Neural crest cell (in vitro differentiated cells): ENCODE measurements at places on chromosomes 6 and 20. TPM values are rescaled to one million over a fixed set of nuclear protein-coding genes. Genes with fewer than 3 reads are reported as not detected.

GRCh38 chr6:15129887-15130286 lies 116.0 kb upstream of the JARID2 start:
- no peak for DNase-seq
- no peak overlapping the region for H3K27ac ChIP-seq
- H3K4me1 ChIP-seq = no peaks in the 10 kb centered on the region
- no peak overlapping the region for H3K4me3 ChIP-seq

GRCh38 chr20:58888521-58889333 lies 36.2 kb downstream of the GNAS start:
- no peak overlapping the region for H3K27ac ChIP-seq
- peaks cover 7% of the 10 kb centered on the region for H3K36me3 ChIP-seq

DNA sequence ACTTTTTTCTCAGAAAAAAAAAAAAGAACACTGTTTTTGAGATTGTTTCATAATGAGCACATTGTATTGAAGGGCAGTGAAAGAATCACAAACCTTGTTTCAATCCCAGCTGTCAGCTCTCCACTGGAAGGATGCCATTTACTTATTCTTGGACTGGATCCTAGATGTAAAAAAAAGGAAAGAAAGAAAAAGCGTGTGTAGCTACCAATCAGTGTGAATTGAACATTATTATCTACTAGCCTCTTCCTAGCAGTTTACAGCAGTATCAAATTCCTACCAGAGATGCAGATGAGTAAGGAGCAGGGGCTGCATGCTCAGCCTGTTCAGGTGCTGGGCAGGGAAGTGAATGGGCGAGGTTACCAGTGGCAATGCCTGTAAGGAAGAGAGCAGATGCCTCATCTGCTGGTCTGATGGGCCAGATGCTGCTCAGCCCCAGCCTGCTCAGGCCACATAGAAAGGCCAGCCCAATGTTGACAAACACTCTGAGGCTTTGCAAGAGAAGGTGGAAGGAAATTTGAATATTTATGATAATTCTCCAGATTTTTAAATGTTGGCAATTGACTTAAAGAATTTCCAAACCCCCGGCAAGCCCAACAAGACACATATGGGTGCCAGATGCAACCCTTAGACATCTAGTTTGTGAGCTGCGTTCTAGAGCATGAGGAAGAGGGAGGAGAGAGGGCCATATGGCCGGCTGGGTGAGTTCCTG lies 189.5 kb downstream of the IBTK start:
- H3K4me1 ChIP-seq = peaks cover 10% of the 10 kb centered on the region
- H3K27me3 ChIP-seq = no peaks in the 10 kb centered on the region
- H3K36me3 ChIP-seq = no peaks in the 10 kb centered on the region
- H3K27ac ChIP-seq = no peak overlapping the region

GRCh38 chr6:158381214-158381613 lies 68.9 kb downstream of the TULP4 start:
- no peak overlapping the region for H3K4me3 ChIP-seq
- DNase-seq = no peak
- H3K27ac ChIP-seq = no peak overlapping the region

DNA sequence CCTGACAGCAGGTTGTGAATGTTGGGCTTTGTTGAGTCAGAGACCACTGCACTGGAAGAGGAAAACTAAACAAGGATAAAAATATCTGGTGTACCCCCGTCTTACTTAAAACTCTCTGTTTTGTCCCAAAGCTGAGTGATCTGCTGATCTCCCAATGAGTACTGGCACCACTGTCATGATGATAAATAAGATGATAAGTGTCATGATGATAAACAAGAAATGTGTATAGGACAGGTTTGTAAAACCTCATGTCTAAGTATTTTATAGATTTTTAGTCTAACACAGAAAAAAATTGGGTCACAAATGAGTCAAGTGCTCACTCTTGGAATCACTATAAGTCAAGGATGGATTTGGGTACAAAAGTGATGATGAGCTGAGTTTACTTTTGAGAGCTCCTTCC lies 8.5 kb upstream of the SIM1 start:
- no peaks in the 10 kb centered on the region for H3K4me1 ChIP-seq
- no peak overlapping the region for H3K4me3 ChIP-seq
- no peak for DNase-seq

DNA sequence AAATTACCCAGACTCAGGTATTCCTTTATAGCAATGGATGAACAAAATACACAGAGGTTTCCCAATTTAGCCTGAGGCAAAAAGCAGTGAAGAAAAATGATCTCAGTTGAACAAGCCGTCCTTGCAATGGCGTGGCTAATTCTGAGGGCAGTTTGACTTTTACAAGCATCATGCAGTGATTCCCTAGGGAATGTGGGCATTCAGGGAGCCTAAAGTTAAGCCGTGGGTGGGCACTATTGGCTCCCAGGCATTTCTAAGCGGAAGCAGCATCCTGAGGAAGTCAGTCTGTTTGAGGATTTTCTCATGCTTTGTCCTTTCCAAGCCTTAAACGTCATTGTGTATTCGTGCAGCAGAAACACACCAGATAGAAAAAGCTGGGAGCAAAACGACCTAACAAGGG lies 133.9 kb downstream of the MYLK4 start:
- DNase-seq = no peak
- no peaks in the 10 kb centered on the region for H3K4me1 ChIP-seq

The TP53TG5 gene
- total RNA-seq = not detected in 2 replicates

The FAM209B gene
- 0.55 TPM in 1 of 2 replicates, not detected in the other for total RNA-seq

The CPXM1 gene
- total RNA-seq = 200 and 218 TPM in 2 replicates

GRCh38 chr6:111681860-111682259 lies 76.2 kb upstream of the TRAF3IP2 start:
- no peak for DNase-seq
- no peak overlapping the region for H3K27ac ChIP-seq
- H3K4me3 ChIP-seq = no peak overlapping the region
- H3K36me3 ChIP-seq = peaks cover 20% of the 10 kb centered on the region

GRCh38 chr6:148271711-148272439 lies 70.8 kb upstream of the SASH1 start:
- no peaks in the 10 kb centered on the region for H3K36me3 ChIP-seq
- no peak overlapping the region for H3K4me3 ChIP-seq
- DNase-seq = no peak

The PABPC1L gene
- 75.0 and 78.6 TPM in 2 replicates for total RNA-seq

The ALDH8A1 gene
- total RNA-seq = 0.58 and 1.2 TPM in 2 replicates

DNA sequence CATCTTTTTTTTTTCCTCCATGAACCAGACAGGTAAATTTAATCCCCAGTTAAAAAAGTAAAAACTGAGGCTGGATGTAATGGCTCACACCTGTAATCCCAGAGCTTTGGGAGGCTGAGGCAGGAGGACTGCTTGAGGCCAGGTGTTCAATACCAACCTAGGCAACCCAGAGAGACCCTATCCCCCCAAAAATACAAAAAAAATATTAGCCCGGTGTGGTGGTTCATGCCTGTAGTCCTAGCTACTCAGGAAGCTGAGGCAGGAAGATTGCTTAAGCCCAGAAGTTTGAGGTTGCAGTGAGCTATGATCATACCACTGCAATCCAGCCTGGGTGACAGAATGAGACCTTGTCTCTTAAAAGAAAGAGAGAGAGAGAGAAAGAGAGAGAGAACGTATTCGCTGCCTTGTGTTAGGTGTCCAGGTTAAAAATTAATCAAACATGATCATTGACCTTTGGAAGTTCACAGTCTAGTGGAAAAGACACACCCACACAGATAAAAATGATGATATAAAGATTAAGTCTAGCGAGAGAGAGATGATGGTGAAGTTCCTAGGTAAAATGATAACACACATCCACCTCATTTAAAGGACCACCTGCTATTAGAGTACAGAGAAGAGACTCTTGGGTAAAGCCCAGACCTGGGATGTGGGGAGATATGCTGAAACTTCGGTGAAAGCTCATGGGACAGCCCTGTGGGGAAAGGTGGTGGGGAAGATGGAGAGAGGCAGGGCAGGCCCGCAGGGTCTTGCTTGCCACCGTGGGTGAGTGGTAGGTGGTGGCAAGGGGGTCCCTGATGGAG lies 4.8 kb upstream of the NHSL1 start:
- peak overlapping the region; percentile 40 for H3K27ac ChIP-seq
- DNase-seq = no peak

GRCh38 chr6:56348578-56348977 lies 101.2 kb upstream of the COL21A1 start:
- H3K36me3 ChIP-seq = peaks cover 2% of the 10 kb centered on the region
- H3K27me3 ChIP-seq = no peaks in the 10 kb centered on the region
- H3K4me1 ChIP-seq = peaks cover 11% of the 10 kb centered on the region
- H3K4me3 ChIP-seq = no peak overlapping the region
- no peak overlapping the region for H3K27ac ChIP-seq

DNA sequence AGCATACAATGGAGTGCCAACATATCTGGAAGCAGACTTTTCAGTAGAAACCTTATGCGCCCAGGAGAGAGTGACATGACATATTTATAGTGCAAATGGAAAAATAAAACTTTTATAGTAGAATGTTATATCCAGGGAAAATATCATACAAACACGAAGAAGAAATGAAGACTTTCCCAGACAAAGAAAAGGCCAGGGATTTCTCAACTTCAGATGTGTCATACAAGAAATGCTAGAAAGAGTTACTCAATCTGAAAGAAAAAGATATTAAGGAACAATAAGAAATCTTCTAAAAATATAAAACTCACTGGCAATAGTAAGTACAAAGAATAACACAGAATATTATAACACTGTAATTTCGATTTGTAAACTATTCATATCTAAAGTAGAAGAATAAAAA lies 1269.3 kb downstream of the GRIK2 start:
- H3K36me3 ChIP-seq = no peaks in the 10 kb centered on the region
- H3K4me1 ChIP-seq = no peaks in the 10 kb centered on the region
- H3K4me3 ChIP-seq = no peak overlapping the region

The NEURL2 gene
- 3.3 and 3.5 TPM in 2 replicates for total RNA-seq

The ZSCAN31 gene
- total RNA-seq = 5.7 and 6.7 TPM in 2 replicates

GRCh38 chr6:132973514-132973993 lies 159.2 kb downstream of the RPS12 start:
- H3K4me1 ChIP-seq = peaks cover 15% of the 10 kb centered on the region
- H3K4me3 ChIP-seq = no peak overlapping the region
- H3K36me3 ChIP-seq = no peaks in the 10 kb centered on the region
- H3K27me3 ChIP-seq = no peaks in the 10 kb centered on the region
- no peak for DNase-seq

GRCh38 chr20:59837623-59838394 lies 95.6 kb downstream of the SYCP2 start:
- peaks cover 7% of the 10 kb centered on the region for H3K36me3 ChIP-seq
- H3K4me1 ChIP-seq = peaks cover 59% of the 10 kb centered on the region
- H3K4me3 ChIP-seq = peak overlapping the region; percentile 87
- no peak for DNase-seq
- no peak overlapping the region for H3K27ac ChIP-seq
- peaks cover 8% of the 10 kb centered on the region for H3K27me3 ChIP-seq

The CTNNBL1 gene
- 87.7 and 94.9 TPM in 2 replicates for total RNA-seq

The MYB gene
- total RNA-seq = 6.8 and 8.1 TPM in 2 replicates

The PKIB gene
- total RNA-seq = 86.4 and 88.8 TPM in 2 replicates

The MRAP2 gene
- total RNA-seq = 0.93 and 1.4 TPM in 2 replicates

GRCh38 chr6:22513667-22514066 lies 55.7 kb upstream of the HDGFL1 start:
- DNase-seq = no peak
- H3K27me3 ChIP-seq = no peaks in the 10 kb centered on the region
- peaks cover 5% of the 10 kb centered on the region for H3K4me1 ChIP-seq
- no peak overlapping the region for H3K27ac ChIP-seq
- H3K36me3 ChIP-seq = peaks cover 3% of the 10 kb centered on the region

GRCh38 chr20:32244150-32244823 lies 33.2 kb upstream of the KIF3B start:
- no peaks in the 10 kb centered on the region for H3K27me3 ChIP-seq
- H3K4me3 ChIP-seq = no peak overlapping the region
- peaks cover 7% of the 10 kb centered on the region for H3K4me1 ChIP-seq
- no peaks in the 10 kb centered on the region for H3K36me3 ChIP-seq
- no peak for DNase-seq
- H3K27ac ChIP-seq = peak overlapping the region; percentile 14

- H3K27ac ChIP-seq = no peak overlapping the region
- no peak for DNase-seq
- H3K36me3 ChIP-seq = no peaks in the 10 kb centered on the region
- peaks cover 18% of the 10 kb centered on the region for H3K4me1 ChIP-seq
Measured at GRCh38 chr20:36101192-36101591, 53.3 kb upstream of the EPB41L1 start.

The AKAP12 gene
- total RNA-seq = 46.1 and 46.6 TPM in 2 replicates

GRCh38 chr6:190596-191395 lies 101.5 kb upstream of the DUSP22 start:
- no peak overlapping the region for H3K4me3 ChIP-seq
- no peaks in the 10 kb centered on the region for H3K27me3 ChIP-seq
- no peak overlapping the region for H3K27ac ChIP-seq
- H3K36me3 ChIP-seq = no peaks in the 10 kb centered on the region
- H3K4me1 ChIP-seq = peaks cover 10% of the 10 kb centered on the region
- no peak for DNase-seq

The TPX2 gene
- 208 and 210 TPM in 2 replicates for total RNA-seq

DNA sequence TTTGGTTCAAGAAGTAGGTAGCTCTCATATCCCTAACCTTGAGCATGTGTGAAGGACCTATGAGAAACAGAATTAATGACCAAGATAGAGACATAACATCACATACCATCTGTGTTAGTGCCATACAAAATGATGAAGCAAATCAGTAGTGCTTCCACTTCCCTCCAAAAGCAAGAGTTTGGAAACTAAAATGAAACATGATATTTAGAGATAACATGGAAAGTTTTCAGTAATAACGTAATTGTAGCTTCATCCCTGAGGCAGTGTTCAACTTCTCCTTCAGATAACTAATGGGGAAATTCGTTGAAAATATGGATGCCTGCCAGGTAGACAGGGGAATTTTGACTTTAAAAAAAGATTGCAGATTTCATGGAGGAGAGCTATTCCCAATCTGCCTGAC lies 248.4 kb upstream of the IRAK1BP1 start:
- H3K27me3 ChIP-seq = no peaks in the 10 kb centered on the region
- H3K4me3 ChIP-seq = no peak overlapping the region
- H3K27ac ChIP-seq = no peak overlapping the region
- no peak for DNase-seq

DNA sequence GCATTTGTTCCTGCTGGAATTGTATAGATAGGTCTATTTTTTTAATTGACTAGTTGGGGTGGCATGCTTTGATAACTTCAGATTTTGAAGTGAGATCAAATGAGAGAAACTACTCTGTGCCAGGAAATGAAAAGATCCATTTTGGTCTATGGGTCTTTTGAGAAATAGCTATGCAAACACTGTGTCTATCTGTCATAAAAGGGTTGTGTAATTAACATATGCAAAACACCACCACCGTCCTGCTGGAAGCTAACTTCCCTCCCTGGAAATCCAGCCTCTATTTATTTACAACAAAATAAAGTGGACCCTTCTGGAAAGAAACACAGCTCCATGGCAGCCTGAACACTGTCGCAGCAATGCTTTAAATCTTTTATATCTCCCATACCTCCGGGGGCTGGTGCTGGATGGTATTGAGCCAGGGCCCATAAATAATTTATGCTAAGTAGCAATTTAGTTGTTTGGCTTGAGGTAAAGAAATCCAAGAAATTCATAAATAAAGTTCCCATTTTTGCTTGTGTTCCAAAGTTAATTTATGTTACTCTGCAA lies 244.2 kb upstream of the POU3F2 start:
- H3K27me3 ChIP-seq = no peaks in the 10 kb centered on the region
- H3K4me1 ChIP-seq = no peaks in the 10 kb centered on the region
- H3K4me3 ChIP-seq = no peak overlapping the region
- H3K27ac ChIP-seq = no peak overlapping the region
- no peaks in the 10 kb centered on the region for H3K36me3 ChIP-seq
- no peak for DNase-seq

The TMEM151B gene
- 19.0 and 21.2 TPM in 2 replicates for total RNA-seq
